ENCODE measurements at places on chromosomes 2 and 18.

DNA sequence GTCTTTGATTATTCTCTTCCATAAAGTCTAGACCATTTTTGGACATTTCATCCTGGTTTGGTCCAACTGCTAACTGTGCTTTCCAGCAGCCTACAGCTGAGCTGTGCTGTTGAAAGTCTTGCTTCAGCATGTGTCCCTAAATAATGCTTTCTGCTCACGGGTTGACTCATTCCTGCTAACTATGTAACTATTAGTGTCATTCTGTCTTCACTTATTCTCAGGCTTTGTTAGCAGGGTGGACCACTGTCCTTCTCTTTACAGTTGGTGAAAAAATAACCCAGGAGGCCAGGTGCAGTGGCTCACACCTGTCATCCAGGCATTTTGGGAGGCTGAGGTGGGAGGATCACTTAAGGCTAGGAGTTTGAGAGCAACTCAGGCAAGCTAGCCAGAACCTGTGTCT, 8.9 kb downstream of the ADAM23 start:
- no peak for DNase-seq

- DNase-seq: no peak
Measured at GRCh38 chr2:121386707-121387106, 101.7 kb upstream of the TFCP2L1 start.

- DNase-seq: no peak
Measured at GRCh38 chr2:111048856-111049768, 71.6 kb upstream of the BCL2L11 start.

DNA sequence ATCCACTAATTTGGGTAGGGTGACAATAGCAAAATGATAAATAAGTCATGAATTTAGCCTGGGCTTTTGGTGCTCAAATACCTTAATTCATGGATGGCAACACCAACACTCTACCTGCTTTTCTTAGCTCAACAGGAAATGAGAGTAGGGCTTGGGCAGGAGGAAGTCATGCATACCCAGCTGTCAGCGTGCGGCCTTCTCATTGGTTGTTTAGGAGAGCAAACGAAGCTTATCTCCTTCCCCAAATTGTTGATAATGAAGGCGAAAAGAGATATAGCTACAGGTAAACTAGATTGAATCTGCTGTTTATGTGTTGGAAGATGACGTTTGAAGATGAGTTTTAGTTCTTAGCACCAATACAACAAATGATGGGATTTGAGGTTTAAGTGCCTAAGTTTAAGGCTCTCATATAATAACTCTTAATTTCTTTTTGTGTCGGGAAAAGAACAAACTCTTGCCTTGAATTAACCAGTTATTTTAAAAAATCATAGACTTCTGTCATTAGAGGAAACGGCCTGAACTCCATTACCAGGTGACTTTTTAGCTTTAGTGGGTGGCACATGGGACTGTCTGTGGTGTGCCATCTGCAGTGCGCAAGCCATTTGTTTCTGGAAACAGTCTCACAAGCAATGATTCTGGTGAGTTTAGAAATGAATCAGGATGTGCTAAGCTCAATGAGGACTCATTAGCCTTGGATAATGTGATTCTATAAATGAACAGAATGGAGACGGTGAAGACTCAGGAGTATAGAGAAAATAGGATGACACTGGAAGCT, 19.8 kb downstream of the MAP4K4 start:
- DNase-seq: no peak

GRCh38 chr2:30315391-30316063, 84.2 kb downstream of the LBH start:
- DNase-seq: no peak

GRCh38 chr2:11280713-11281112, 63.7 kb downstream of the ROCK2 start:
- DNase-seq: no peak

- no peak for DNase-seq
Measured at GRCh38 chr2:17482651-17483050, 35.6 kb downstream of the RAD51AP2 start.

DNA sequence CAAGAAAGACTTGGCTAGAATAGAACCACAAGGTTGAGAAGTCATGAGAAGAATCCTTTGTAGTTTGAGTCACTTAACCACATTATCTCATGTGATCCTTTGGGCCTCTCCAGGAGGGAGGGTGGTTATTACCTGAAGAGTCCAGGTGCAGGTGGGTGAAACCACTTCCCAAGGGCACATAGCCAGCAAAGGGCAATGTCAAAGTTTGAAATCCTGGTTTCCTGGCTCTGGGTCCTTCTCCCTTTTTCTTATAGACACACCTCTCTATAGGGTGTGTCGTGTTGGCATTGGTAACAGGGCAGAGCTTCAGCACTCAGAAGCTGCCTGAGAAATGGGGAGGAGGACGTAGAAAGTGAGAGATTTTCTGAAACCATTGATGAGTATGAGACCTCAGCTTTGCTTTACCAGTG, 137.9 kb downstream of the MGAT5 start:
- DNase-seq: no peak

- no peak for DNase-seq
Measured at GRCh38 chr18:3612315-3612714, 162.3 kb downstream of the TGIF1 start.

DNA sequence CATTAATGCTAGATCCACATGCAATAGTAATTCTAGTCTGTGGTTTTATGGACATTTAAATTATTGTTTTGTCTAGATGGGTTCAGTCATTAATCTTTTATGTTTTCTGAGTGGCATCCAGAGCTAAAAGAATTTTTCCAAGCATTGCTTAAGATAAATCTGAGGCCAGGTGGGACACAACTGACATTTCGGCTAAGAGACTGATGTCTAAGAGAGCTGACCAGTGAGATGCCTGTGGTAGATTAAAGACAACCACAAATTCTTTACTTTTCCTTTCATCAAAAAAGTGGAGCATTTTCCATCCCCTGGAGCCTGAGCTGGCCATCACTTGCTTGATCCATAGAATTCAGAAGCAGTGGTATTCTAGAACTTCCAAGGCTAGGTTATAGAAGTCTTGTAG, 182.2 kb downstream of the NRP2 start:
- no peak for DNase-seq

- DNase-seq: no peak
Measured at GRCh38 chr2:12045864-12046291, 299.4 kb downstream of the LPIN1 start.

DNA sequence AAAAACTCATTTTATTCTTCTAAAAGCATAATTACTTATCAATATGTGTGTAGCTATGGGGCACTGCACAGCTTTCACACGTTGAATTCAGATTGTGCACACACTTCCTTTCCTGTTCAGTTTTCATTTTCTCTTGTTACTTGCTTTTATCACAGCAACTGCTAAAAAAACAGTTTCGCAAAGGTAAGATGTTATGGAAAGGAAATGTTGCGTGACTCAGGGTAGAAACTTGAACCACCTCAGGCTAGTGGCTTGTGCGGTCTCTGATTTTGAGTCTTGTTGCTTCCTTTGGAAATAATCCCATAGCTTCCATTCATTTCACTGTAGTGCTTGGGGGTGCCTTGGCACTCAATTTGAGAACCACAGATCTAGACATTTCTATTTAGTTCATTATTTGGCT, 171.9 kb downstream of the FMNL2 start:
- DNase-seq: no peak

DNA sequence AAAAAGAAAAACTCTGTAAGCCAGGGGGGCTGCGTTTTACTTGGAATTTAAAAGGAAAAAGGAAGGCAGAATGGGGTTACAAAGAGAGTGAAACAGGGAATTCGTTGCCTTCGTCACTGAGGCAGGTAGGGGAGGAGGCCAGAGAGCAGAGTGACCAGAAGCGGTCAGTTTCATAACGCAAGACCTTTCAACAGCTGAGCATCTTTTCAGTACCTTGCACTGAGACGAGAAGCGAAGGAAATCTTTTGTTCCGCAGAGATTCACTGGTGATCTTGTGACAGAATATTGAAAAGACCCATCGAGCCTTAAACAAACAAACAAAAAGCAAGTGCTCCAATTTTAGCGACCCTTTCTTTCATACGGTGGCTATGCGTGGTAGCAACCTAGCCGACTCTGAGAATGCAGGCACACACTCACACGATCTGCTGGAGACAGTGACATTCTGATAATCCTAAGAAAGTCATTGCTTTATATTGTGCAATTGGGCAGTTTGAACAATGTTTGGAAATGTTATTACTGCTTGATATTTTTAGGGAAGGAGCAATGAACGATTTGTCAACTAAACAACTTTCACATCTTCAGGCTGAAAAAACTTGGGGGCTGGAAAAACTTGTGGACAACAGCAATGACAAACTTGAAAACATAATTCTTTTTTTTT, 93.8 kb upstream of the ODC1 start:
- no peak for DNase-seq

GRCh38 chr2:8416001-8416571, 265.8 kb upstream of the ID2 start:
- DNase-seq: no peak

DNA sequence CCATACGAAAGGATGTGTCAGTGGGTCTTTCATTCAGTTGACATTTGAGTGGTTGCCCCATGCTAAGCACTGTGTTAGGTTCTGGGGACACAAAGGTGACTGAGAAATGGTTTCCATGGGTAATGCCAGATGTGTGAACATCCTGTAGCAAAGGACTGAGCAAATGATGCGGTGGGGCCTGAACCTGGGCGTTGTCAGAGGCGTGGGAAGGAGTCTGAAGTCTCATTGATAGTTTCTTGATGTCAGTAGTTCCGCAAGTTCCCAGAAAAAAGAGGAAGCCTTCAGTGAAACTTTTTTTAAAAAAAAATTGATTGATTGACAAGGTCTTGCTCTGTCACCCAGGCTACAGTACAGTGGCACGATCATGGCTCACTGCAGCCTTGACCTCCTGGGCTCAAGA, 56.9 kb downstream of the LIMS1 start:
- no peak for DNase-seq

DNA sequence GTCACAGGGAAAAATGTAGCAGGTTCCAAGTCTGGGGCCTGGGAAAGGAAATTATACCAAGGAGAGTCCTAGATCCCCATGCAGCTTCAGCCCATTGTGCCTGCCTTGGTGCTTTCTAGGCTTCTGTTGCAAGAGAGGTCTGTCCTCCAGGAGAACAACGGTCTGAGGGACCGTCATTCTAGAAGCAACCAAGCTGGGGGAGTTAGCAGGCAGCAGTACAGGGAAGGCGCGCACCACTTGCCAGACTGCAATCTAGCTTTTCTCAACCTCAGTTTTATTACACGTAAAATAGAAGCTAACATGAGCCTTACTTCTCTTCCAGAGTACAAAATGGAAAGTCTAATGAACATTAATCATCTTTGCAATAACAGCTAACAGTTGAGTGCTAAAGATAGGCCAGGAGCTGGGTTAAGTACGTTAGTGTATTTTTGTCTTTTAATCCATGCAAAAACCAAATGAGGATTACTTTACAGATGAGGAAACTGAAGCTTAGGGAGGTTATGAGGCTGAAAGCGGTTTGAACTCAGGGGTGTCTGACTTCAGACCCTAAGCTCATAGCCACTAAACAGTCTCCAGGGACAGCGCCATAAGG, 1.9 kb downstream of the TCF23 start:
- DNase-seq: no peak

DNA sequence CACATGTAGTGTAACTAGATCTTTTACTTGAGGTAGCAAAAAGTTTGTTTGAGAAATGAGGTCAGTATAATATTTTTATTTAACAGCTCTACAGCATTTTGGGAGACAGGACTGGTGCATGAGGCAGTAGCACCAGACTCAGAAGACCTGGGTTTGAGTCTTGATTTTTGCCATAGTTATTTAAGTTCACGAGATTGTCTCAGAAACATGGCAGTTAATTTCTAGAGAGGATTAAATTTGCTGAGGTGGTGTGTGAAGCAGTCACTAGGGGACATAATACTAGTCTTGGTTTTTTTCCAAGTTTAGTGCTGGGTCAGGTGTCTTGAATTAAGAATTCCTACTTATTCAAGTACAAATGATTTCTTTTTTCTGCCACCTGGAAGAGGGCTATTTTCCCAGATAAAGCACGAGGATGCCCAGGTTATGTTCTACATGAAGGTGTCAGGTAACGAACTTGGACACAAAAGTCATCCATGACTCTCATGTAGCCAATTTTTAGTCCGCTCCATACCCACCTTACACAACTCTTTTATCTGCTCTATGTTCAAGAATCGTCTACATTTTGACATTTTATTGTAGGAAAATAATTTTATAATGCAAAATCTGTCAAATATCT, 1.4 kb downstream of the MARCHF7 start:
- peak; percentile 30 for DNase-seq

- DNase-seq: no peak
Measured at GRCh38 chr2:190584980-190585661, 50.6 kb upstream of the NEMP2 start.

DNA sequence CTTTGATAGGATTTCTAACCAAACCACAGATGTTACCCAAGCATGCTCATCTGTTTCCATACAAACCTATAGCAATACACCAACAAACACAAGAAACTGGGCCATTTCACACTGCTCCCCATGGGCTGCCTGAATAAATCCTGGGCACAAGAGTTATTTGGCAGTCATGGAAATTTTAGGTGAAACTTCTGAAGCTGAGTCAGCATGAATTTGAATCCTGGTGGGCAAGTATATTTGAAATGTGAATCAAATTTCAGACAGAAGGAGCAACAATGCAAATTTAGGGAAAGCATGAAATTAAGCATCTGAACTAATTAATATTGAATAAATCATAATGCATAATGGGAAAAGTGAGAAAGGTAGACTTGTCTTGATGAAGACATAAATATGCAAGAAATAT, 15.9 kb upstream of the TRIM43 start:
- DNase-seq: no peak

- DNase-seq: no peak
Measured at GRCh38 chr2:188204824-188205223, 86.8 kb upstream of the GULP1 start.

- no peak for DNase-seq
Measured at GRCh38 chr2:99543247-99543646, 53.4 kb upstream of the REV1 start.

DNA sequence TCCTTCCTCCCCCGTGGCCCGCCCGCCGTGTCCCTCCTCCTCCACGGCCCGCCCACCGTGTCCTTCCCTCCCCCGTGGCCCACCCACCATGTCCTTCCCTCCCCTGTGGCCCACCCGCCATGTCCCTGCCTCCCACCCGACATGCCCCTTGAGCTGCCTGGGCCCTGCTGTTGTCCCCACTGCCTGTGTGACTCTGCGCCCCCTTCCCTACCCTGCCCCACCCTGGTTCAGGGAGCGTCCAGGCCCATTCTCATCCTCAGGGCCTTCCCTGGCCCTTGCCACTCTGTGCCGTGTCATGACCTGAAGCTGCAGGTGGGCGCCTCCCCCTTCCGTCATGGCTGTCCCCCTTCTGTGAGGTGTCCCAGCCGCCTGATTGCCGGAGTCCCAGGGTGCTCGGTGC, 20.7 kb downstream of the D2HGDH start:
- no peak for DNase-seq
